ENCODE measurements at places on chromosomes 3 and 15.

GRCh38 chr3:111070772-111071256 is 802 bp upstream of the NECTIN3 start:
- DNase-seq: no peak

DNA sequence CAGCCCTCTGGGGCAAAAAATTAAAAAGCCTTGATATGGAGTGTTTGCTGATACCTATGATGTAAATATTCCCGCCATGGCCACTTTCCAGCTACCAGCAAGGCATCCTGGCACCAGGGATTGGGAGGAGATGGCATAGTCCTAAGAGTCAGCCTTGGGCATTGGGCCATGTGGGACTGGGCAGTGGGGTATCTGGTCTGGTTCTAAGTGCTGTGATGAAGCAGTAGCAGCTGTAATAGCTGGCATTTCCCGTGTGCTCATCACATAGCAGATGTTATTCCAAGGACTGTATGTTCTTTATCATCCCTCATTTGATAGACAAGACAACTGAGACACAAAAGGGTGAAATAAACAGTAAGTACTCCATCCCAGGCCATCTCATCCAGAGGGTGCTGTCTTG is 6.9 kb upstream of the SACM1L start:
- DNase-seq: no peak

DNA sequence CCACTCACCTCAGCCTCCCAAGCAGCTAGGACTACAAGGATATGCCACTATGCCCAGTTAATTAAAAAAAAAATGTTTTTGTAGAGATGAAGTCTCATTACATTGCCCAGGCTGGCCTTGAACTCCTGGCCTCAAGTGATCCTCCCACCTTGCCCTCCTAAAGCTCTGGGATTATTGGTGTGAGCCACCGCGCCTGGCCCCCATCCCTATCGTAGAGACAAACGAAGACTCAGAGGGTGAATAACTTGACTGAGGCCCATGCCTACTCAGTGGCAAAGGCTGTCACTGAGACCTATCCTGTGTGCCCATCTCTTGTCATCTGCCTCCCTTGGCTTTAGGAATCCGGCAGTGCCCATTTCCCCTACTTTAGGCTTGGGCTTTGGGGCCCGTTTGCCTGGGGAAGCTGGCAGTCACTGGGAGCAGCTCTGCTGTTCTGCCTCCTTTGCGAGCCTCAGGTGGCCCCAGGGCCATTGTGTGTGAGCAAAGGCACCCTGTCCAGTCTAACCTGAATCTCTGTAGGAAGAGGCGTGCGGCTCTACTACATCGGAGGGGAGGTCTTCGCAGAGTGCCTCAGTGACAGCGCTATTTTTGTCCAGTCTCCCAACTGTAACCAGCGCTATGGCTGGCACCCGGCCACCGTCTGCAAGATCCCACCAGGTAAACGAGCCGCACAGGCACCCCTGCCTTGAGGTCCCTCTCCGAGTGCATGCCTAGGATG is 70.1 kb downstream of the AAGAB start:
- peak; percentile 31 for DNase-seq

GRCh38 chr15:37339856-37340255 is 239.5 kb upstream of the MEIS2 start:
- no peak for DNase-seq

GRCh38 chr3:97421565-97421964 is 343.0 kb upstream of the ARL6 start:
- DNase-seq: no peak

DNA sequence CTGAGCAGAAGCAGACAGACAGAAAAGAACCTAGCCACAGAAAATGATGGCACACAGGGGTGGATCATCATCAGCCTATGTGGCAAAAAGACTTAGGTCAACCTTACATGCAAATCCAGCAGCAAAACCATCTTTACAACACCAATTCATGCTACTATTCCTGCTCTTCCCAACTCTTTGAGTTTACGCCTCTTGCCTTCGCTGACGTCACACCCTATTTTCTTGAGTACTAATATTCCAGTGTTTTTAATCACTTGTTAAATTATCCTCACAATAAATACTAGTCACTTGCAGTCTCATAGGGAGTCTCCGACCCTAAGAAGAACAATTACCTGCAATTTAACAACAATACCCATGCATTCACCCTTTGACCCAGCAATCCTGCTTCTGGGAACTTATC is 6.0 kb upstream of the PSMD6 start:
- no peak for DNase-seq

DNA sequence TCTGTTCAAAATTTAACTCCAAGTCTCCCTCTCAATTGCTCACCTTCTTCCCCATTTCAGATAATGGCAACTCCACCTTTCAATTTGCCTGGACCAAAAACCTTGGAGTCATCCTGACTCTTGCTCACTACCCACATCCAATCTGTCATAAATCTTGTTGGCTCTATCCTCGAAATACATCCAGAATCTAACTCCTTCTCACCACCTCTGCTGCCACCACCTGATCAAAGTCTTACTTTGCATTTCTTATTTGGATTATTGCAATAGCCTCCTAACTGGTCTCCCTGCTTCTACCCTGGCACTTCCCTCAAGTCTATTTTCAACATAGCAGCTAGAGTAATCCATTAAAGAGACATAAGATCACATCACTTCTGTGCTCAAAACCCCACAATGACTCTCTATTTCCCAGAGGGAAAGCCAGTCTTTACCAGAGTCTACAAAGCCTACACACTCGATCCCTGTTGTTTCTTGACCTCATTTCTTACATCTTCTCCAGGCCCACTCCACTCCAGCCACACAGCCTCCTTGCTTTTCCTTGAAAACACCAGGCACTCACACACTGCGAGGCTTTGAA is 86.6 kb downstream of the GPR156 start:
- no peak for DNase-seq

DNA sequence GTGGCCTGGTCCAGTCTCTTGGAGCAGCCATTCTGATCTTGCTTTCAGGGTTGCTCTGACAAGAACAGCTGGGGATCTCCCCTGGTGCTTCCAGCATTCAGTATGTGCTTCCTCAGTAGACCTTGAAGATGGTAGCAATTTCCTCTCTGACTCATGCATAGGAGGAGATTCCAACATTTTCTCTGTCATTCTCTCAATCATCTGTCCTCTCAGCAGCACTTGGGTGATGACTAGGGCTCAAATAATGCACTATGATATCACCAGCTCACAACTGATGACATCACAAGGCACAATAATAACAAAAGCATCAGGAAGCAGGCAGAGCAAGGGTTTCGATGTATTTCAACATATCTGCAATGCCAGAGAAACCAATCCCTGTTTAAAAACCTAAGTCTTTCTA is 52.7 kb downstream of the NFKBIZ start:
- DNase-seq: no peak

DNA sequence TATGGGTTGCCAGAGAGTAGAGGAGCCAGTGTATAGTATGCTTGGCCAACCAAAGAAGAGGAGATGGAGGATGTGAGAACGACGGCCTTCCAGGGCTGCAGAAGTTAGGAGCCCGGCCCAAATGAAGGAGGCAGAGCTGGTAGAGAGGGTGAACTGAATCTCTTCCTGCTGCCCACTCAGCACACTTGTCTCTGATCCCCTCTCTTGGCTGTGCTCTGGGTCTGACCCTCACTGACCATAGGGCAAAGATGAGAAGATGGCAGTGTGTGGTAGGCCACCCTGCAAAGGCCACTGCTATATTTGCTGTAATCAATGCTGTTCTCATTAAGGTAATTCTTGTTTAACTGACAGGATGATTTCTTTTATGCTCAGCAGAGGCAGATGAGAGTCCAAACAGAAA is 256.0 kb downstream of the OCA2 start:
- no peak for DNase-seq

- DNase-seq: no peak
Observed at GRCh38 chr15:72160696-72161245, 36.8 kb downstream of the GRAMD2A start.

DNA sequence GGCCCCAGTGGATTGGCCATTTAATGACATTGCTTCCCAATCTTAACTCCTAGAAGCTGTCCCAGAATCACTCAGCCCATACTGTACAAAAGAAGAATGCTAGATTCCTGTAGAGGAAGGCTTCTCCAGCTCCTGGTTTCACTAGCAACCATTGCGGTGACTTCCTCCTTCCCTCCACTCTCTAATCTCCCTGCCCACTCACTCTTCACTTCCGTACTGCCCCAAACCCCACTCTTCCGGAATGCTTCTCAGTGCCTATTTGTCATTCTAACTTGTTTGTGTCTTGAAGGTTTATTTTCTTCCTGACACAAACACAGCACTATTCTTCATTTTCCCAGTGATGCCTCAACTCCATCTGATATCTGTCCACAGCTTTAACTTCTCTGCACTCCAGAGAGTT is 97.1 kb upstream of the SPATA16 start:
- DNase-seq: no peak

GRCh38 chr15:88255484-88256278 is 858 bp downstream of the NTRK3 start:
- peak; percentile 66 for DNase-seq

- DNase-seq: no peak
Observed at GRCh38 chr3:69142090-69142489, 19.7 kb upstream of the LMOD3 start.

DNA sequence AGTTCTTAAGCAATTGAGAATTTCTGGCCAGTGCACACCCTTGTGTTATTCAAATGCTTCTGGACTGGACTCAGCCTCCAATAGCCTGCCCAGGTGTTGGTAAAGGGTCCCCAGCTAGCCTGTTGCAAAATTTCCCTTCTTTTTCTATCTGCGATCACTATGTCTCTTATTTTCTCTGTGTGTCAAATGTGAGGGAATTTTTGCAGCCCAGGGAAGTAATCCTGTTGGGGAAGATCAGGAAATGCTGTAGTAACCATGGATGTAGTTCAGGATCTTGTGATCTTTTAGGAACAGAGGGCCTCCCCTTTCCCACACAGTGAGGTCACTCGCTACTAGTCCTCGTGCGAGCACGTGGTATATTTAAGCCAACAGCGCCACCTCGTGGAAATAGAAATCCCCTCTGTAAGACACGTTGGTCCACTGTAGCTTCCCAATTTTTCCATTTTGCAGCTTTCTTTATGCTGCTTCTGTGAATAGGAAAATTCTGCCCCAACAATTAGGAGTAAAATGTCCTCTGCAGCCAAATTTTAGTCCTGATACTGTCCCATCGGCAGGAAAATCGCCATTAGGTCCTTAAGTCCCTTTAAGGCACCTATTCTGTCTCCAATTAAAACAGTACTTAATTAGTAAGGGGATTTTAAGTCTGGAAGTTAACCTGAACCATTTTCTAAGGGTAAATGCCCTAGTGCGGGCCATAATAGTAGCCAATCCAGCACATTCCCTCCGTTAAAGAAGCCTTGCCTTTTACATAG is 4.0 kb upstream of the SMCO1 start:
- DNase-seq: no peak

DNA sequence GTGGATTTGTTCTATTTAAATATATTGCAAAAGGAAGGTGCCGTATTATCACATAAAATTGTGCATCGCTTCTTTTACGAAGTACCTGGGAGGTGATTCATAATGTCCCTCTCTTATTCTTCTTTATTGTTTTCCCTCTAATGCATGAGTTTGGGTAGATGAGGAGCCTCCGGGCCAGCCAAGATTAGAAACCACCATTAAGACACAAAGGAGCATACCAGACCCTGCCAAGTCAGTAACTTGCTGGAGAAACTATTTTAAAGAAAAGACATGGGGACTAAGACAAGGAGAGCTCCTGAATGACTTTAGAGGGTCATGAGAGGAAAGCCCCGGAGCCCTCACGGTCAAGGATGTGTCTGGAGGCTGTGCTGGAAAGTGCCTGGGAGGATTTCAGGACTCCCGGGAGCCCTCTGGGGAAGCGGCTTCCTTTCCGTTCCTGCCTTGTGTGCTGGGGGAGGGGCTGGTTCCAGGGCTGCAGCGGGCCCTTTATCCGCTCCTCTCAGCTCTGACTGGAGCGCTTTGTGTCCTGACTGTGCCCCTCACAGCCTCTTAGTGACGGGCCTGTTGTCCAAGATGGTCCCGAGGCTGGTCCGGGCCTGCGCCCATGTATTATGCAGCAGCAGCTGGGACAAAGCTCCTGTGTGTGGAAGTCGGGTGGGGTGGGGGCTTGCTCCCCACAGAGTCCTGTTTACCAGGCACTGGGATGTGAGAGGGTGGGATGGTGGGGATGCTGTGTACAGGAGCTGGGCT is 35.7 kb downstream of the CORO2B start:
- no peak for DNase-seq

DNA sequence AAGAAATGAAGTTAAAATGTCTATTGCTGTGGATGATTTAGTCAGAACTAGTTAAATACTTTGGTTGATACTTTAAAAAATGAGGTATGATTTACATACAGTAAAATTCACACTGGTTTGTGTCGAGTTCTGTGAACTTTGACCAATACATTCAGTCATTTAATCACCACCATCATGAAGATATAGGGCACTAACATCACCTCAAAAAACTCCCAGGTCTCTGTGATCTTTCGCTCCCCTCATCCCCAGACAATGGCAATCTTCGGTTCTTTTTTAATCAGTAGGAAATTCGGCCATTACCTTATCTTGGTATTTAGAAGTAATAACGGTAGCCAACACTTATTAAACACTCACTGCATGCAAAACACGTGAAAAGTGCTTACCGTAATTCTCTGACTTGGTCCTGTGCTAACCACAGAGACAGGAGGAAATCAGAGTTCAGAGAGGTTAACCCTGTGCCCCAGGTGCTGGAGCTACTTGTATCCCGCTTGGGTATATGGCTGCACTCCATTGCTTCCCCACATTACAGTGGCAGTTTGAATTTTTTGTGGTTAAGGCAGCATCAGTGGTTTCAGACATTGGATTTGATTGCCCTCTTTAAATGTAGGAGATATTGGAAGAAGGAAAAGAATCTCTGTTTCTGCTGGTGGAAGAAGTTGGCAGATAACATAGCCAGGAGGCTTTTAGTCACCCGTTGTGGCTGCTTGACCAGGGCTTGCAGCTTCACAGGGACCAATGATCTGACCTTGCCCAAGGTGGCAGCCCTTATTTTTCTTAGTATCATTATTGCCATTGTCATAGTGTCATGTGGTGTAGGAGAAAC is 4.2 kb downstream of the PLCL2 start:
- no peak for DNase-seq

GRCh38 chr3:113602836-113603235 is 70.5 kb downstream of the SIDT1 start:
- DNase-seq: no peak

GRCh38 chr3:116084999-116085791 is 360.1 kb downstream of the LSAMP start:
- DNase-seq: no peak

DNA sequence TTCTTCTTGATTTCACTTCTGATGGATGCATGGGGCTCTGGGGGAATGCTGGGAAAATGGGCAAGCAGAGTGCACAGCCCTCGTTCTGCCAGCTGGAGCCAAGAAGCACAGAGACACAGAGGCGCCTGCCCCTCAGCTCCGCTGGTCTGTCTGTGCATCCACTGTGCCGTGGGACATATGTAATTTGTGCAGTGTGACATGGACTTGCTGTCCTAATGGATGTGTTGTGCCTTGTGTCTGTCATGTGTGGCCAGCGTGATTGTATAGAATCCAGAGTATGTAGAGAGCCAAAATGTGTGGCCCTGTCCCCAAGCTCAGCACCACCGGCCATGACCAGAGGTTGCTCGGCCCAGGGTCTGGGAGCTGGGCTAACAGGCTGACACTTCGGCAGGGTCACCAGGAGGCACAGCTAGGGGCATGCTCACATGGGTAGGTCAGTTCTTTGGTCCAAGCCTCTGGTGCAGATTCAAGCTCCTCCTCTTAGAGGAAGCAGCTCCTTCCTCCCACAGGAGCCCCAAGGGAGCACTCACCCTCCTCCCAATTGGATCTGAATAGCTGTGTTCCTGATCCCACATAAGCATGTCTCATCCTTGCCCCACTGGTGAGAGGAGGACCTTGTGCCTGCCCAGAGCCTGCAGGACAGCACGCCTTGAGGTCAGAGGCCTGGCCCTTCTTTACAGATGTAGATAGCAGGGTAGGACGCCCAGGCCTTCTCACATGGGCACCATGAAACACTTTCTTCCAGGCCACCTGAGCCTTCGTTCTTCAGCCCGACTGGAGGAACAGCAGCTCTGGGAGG is 100.8 kb upstream of the ABHD17C start:
- no peak for DNase-seq

Data from mesothelial cell of epicardium (in vitro differentiated cells).